ENCODE measurements at places on chromosomes 6 and 20.
A peak's percentile ranks its signal among the peaks of the same experiment; 100 is the strongest.

- DNase-seq, result no peak
Observed at GRCh38 chr20:17077030-17077429, 149.8 kb upstream of the PCSK2 start.

DNA sequence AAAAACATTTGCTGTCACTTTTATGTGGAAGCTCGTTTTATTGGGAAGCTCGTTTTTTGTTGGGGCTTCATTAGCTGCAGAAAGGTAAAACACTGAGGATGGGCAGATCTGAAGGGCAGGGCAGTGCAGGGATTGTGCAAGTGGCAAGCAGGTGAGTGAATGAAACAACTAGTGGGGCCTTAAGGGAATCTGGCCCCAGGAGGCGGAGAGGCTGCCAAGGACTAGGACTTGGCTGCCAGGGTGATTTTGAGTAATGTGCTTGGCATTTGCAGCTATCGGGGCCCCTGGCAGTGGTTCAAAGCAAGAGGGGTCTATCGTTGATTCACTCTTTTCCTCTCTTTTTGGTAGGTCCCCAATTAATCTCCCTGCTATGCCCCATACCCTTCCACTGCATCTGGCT, 11.5 kb downstream of the IL22RA2 start:
- no peak for DNase-seq

- peak; percentile 67 for DNase-seq
Observed at GRCh38 chr6:135534773-135535380, 37.3 kb upstream of the AHI1 start.

DNA sequence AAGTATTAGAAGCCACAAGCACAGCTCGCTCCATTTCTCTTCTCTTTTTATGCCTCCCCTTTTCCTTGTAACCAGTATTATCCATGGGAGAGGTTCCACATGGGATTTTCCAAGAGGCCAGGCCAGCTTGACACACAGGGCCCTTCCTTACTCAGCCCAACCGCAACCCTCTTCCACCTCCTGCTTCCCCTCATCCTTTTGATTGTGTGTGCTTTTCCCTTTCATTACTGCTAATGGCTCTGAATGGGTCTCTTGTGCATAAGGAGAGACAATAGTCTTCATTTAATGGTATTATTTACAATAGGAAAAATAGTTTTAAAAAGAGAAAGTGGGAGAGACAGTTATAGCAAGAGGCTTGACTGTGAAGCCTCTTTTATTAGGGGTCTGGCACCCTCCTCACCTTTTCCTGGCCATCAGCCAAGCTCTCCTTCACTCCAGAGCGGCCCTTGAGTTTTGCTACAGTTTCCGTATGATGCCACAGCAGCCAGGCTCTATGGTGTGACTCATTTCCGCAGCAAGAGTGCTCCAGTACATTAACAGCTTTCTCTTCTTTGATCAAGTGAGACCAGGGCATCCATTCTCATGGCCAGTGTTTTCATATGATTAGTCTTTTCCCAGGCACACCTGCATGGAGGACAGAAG, 579.5 kb downstream of the TFAP2B start:
- no peak for DNase-seq

DNA sequence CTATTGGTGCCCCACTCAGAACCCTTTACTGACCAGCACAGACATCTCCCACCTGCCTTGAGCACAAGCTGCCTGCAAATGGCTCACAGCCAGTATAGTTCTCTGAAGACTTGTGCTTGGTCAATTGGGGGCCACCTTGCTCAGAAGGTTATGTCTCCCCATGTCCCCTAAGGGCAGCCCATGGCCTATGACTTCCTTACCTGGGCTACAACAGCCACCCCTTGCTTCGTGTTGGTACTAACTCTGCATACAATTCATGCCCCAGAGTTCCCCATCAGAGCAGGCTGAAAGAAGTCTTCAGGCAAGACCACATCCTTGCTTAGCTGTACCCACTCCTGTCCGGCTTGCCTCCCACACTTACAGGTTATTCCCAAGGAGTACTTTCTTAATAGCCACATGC, 57.4 kb downstream of the TOX2 start:
- no peak for DNase-seq

DNA sequence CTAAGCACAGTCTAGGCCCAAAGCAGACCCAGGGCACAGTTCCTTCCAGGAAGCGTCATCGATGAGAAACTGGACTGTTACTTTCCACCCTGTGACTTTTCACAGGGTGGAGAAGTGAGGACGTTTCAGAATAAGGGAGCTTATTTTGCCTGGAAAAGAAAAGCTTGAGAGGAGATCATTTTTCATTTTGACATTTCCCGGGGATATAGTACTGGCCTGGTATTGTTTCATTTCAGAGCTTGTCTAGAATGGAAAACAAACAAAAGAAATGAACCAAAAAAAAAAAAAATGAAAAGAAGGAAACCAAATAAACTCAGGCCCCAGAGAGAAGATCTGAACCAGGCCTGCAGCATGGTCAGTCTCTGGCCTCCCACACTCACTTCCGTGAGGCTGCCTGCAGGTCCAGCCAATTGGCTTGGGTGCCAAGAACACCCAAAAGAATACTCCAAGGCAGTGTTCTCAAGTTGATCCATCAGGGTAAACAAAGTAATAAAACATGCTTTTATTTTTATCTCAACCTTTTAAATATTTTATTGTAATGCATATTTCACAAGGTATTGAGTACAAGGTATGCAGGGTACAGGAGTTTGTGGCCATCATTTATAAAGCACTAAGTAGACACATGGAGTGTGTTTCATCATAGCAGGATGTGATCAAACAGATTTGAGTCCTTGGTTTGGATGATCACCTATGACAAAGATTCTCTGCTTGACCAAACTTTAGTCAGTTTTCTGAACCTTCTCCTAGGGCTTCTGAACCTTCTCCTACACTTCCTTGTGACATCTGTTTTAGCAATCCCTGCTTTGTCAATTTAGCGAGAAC, 176.9 kb upstream of the GGTLC1 start:
- DNase-seq, result no peak

- peak; percentile 43 for DNase-seq
Observed at GRCh38 chr6:53938810-53939209, 144.0 kb downstream of the LRRC1 start.

DNA sequence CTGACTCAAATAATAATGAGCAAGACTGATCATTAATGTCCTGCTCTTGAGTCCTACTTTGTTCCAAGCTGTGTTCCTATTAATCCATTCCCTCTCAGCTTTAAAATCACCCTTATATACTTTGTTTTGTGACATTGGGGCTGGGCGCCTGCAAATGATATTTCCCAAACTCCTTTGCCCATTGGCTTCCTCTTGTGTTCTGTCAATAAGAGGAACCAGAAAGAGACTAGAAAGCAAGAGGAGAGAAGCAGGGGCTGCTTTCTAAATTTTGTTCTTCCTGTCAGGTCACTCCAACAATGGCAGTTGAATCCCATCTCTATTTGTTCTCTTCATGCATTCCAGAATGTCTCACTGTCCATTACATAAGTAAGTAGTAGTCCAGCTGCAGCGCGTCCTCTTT, 21.6 kb upstream of the TRIM27 start:
- DNase-seq, result no peak

- DNase-seq, result no peak
Observed at GRCh38 chr20:675033-675452, 559 bp downstream of the SCRT2 start.

DNA sequence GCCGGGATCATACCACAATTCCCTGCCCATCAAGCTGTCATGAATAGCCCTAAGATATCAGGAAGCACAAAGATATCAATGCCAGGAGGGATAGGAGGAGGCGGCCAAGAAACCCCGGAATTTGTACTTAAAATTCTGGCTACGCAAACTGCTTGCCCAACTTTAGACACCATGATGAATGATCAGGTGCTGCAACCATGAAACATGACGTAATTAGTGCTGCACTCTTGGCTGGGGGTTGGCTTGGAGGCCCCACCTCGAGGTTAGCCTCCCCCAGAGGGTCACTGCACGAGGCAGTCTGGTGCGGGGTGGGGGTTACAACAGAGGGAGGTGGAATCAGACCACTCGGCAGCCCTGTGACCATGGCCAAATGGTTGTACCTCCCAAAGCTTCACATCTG, 8.9 kb downstream of the SIRPA start:
- DNase-seq, result no peak

DNA sequence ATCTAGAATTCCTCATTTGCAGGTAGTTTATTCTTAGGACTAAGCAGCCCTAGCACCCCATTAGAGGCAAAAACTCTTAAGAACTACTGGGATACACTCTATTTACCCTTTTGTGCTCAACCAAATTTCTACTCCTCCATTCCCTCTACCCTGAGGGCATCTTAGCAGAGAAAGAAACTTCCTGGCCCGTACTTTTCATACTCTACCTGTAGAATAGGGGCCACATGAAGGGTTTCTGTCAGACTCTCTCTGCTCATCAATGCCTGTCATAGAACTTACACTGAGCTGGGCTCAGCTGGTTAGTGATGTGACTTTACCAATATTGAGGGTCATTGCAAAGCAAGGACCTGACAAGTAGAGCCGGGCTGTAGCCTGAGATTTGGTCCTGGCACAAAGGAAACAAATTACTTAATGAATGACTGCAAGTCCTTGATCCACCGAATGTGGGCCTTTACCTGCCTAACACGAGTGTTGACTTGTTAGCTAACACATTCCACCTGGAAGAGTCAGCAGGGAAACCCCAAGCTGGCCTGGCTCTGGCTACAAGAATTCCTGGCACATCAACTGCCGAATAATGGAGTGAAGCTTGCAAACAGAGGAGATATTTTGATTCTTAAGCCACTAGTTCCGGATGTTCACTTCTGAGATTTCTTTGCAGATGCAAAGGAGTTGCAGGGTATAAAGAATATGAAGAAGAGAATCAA, 280.5 kb upstream of the JAG1 start:
- peak; percentile 26 for DNase-seq

- DNase-seq, result no peak
Observed at GRCh38 chr20:36582322-36582721, 8.9 kb downstream of the TGIF2 start.

DNA sequence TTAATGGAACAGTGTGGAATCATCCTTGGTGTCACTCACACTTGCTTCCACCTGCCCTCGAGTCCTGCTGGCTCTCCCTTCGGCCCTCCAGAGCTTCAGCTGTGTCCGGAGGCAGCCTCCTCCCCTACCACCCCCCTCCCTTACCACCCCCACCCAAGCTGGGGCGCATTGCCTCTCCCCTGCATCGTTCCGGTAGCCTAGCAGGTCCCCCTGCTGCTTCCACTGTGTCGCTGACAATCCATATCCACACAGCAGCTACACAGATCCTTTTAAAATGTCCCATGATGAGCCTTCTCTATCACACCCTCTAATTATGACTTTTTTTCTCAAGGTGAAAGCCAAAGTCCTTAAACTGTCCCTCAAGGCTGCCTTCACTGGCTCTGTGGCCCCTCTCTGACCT, 117.6 kb downstream of the TIAM2 start:
- DNase-seq, result no peak

- no peak for DNase-seq
Observed at GRCh38 chr6:170174771-170175643, 115.9 kb downstream of the DLL1 start.

DNA sequence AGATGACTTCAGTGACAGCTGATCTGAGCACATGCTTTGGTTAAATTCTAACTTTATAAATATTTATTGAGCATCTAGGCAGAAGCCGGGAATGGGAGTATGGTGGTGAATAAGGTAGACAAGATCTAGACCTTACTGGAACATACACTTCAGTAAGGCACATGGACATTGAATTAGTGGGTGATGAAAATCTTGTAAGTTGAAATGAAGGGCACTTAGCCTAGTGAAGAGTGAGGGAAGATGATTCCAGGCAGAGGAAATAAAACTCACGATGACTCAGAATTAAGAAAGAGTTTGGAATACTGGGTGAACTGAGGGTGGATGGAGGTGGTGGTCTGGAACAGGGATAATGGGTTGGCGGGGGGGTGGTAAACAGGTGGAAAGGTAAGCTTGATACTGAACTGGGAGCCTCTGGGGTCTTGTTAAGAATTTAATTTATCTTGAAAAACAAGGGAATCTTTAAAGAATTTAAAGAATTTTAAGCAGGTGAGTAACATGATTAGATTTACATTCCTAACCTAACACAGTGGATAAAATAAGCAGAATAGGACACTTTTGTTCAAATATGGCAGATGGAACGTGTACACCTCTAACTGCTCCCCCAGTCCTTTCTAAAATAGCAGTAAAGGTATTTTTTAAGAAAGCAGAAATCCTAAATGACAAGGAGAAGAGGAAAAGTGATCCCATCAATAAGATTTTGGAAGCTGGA, 75.2 kb upstream of the ARHGAP18 start:
- peak; percentile 36 for DNase-seq

GRCh38 chr6:142697922-142698321, 247.1 kb downstream of the HIVEP2 start:
- DNase-seq, result no peak

DNA sequence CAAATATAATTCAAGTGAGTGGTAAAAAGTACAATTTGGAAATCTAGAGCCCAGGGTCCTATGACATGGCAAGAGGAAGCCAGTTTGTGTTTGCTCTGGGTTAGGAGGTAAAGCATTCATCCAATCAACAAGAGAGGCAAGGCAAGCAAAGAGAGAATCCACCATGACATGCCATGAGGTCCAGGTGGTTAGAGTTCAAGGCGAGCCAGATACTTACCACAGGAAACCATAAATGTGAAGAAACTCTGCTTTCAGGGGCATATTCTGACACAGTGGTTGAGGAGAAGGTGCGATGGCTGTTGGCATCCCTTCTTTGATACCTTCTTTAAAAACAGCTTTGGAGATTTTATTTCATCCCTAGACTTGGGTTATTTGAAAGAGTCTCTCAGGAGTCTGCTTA, 193.8 kb upstream of the MAN1A1 start:
- DNase-seq, result no peak

DNA sequence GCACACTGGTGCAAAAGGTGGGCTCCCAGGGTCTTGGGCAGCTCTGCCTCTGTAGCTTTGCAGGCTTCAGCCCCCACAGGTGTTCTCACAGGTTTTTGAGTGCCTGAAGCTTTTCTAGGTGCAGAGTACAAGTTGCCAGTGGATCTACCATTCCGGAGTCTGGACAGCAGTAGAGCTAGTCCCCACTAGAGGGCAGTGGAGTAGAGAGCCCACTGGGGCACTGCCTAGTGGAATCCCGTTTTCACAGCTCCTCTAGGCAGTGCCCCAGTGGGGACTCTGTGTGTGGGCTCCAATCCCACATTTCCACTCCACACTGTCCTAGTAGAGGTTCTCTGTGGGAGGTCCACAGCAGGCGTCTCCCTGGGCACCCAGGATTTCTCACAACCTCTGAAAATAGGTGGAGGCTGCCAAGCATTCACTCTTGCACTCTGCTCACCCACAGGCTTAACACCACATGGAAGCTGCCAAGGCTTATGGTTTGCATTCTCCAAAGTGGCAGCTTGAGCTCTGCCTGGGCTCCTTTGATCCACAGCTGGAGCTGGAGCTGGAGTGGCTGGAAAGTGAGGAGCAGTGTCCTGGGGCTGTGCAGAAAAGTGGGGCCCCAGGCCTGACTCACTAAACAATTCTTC, 86.3 kb upstream of the PROKR2 start:
- DNase-seq, result peak; percentile 5

Measured in fibroblast of skin of back (primary cell).